ENCODE measurements at places on chromosomes 6 and 20.

GRCh38 chr6:136039185-136039584 is 187.7 kb downstream of the PDE7B start:
- DNase-seq = no peak

- DNase-seq = no peak
Measured at GRCh38 chr20:38434301-38434741, 807 bp downstream of the SNHG17 start.

- peak; percentile 28 for DNase-seq
Measured at GRCh38 chr6:37705239-37706051, 7.8 kb upstream of the MDGA1 start.

GRCh38 chr6:146543940-146544615 is 445 bp downstream of the RAB32 start:
- DNase-seq = no peak

DNA sequence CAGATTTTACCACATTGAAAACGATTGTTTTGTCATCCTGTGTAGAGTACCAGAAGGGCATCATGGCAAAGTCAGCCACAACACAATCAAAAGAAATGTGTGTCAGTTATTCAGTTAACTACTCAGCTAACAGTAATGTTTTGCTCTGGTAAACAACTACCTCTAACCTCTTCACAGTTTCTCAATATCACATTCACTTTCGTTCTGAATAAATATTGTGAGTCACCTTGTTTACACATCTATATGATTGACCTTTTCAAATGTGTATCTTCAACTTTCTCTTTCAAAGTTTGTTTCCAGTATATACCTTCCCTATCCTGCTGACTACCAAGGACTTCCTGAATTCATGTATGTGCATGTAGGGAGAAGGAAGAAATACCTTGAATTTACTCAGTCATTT is 216.6 kb upstream of the UFL1 start:
- DNase-seq = no peak

All from stimulated activated CD4-positive, alpha-beta T cell treated with anti-CD3 and anti-CD28 coated beads, Interleukin-1b, Interleukin-23, amount 100 ng/mL, for 1 hour (primary cell).